ENCODE measurements at places on chromosomes 11 and 22.
A peak's percentile ranks its signal among the peaks of the same experiment; 100 is the strongest.

DNA sequence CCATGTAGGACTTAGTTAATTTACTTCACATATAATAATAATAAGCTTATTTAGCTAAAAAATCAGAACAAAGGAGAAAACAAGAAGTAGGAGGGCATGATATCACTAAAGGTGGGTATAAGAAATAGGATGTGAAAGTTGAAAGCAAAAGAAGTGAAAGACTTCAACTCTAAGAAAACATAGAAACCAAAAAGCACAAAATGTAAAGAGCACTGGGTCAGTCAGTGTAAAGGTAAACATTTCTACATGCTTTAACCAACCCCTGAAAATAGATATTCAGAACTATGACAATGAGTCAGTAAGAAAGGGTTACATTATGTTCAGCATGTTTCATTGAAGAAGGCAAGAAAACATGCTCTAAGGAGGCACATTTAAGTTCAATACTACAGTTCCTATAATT lies 298.8 kb downstream of the SWAP70 start:
- no peak for DNase-seq

- DNase-seq, result no peak
Observed at GRCh38 chr11:70860888-70861287, 391.5 kb downstream of the SHANK2 start.

GRCh38 chr22:46914916-46915894 lies 152.8 kb downstream of the TBC1D22A start:
- no peak for DNase-seq

DNA sequence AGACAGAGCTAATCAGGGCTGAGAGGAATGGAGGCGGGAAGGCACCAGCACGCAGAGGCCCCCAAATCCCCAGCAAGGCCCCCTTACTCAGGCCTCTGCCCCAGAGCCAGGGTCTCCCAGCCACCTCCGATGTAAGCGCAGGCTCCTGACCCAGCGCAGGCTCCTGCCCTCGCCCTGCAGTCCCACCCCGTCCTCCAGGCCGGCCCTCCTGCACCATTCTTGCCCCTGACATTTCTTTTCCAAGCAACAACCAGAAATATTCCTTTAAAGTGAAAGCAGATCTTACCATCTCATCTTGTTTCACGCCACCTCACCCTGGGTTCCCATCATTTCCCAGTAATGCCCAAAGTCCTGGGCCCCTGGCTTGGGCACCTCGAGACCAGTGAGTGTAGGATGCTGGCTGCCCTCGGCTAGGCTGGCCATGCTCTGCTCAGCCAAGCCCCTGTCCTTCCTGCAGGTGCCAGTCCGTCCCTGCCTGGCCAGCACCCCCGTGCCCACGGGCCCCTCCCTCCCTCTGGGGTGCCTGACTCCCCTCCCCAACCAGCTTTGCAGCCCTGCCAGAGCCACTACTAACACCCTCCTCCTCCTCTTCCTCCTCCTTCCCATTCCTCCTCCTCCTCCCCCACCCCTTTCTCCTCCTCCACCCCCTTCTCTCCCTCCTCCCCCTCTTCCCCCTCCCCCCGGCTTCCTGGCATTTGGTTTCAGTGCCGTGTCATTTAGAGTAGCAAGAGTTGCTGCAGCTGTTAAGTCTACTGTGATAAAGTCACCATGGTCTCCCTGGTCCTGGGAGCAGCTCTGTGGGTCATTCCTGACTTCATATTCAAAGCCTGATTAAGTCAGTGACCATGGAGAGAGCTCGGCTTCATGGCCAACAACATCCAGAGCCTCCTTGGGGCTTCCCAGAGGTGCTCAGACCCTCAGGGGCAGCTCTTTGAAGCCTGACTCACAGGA lies 78.7 kb downstream of the PIWIL3 start:
- no peak for DNase-seq

- no peak for DNase-seq
Observed at GRCh38 chr11:78400116-78400515, 17.5 kb downstream of the GAB2 start.

DNA sequence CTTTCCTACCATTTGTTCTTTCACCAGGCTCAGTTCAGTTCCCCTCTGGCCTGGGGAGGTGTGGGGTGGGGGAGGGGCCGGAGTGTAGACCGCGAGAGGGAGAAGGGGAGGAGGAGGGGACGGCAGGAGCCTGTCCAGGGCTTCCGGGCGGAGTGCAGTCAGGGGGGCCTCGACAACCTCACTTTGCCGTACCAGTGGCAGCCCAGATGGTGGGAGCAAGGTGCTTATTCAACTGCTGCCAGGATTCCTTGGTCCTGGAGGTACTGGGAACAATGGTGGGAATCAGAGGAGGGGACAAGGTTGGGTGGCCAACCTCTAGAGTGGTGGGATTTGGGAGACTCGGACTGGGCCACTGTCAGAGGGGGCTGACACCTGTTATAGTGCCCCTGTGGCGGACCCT lies 1.2 kb downstream of the BACE1 start:
- no peak for DNase-seq

DNA sequence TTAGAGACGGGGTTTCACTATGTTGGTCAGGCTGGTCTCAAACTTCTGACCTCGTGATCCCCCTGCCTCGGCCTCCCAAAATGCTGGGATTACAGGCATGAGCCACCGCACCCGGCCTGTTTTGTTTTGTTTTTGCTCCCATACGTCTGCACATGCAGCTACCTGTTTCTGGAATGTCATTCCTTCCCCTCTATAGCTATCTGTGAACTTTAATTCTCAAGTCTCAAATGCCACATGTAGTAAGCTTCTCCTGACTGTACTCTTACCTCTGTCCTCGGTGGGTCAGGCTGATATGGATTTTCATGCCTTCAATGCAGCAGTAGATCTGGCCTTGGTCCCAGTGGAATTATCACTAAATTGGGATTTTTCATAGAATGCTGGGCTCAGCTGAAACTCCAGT lies 12.4 kb upstream of the SWAP70 start:
- no peak for DNase-seq

GRCh38 chr11:83674102-83674896 lies 388.1 kb upstream of the CCDC90B start:
- DNase-seq, result no peak

- DNase-seq, result no peak
Observed at GRCh38 chr11:16239141-16240105, 116.9 kb downstream of the SOX6 start.

DNA sequence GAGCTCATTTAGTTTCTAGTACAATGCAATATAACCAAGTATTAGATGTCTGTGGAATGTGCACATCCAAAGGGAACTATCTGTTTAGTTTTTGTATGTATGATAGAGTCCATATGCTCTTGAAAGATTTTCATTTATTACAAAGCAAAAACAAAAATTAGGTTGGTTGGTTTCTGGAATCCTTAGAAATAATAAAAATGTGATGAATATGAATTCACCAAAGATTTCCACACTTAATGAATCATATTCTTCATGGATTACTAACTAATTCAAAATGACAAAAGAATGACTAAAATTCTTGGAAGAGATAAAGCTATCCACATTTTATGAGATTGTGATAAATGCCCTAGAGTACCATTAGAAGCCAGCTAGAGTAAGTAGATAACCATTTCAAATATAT lies 261.1 kb downstream of the SBF2 start:
- DNase-seq, result no peak

DNA sequence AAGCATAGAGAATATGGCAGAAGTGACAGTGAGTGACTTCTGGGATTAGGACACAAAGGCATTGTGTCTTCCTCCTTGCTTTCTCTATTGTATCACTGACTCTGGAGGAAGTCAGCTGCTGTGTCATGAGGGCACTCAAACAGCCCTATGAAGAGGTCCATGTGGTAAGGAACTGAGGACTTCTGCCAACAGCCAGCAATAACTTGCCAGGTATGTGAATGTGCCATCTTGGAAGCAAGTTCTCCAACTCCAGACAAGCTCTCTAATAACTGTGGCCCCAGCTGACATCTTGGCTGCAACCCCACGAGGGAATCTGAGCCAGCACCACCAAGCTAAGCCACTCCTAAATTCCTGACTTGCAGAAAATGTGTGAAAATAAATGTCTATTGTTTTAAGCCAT lies 83.6 kb upstream of the ZBED5 start:
- no peak for DNase-seq

DNA sequence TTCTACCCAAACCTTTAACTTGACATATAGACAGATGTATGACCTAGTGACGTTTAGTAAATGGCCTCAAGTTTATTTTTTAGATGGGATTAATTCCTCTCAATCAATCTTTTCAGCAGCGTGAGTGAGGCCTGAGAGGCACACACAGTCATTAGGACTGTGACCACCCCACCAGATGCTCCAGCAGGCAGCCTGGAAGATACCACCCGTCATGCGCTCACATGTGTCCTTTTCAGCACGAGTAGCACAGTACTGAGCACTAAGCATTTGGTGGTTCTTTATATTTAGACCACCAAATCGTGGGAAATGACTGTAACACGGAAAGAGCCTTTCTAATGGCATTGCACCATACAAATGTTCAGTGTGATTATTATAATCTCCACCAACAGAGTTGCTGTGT lies 354.6 kb upstream of the DDI1 start:
- no peak for DNase-seq

GRCh38 chr22:43385770-43386641 lies 25.8 kb upstream of the MPPED1 start:
- DNase-seq, result peak; percentile 63

DNA sequence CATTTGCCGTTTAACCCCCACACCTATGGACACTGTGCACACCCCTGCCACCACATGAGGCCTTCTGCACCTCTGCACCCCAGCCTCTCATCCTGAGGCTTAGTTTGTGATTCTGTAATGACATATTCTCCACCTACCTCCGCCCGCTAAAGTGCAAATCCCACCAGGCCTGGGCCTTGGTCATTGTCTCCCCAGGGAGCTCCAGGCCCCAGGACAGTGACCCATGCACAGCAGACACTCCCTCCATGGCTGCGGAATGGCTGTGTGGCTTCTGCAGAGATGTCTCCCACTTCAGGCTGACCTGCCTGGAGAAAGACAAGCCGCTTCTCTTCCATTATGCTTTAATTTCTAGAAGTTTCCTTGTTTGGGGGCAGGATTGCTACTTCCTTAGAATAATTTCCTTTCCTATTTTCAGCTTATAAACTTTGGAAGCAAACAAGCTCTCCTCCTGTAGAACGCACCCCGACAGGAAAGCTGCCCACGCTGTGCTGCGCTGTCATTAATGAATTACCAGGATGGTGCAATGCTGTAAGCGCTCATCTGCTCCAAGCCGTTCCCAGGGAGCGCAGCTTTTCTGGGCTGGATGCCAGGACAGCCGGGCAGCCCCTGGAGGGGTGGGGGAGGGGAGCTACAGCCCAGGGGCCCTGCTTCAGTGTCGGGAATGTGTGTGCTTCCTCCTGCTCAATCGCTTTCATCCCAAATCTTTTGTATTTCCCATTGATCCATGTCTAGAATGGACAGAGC lies 618.0 kb downstream of the BRD1 start:
- DNase-seq, result no peak

GRCh38 chr22:37566329-37566837 lies 6.1 kb downstream of the CDC42EP1 start:
- peak; percentile 25 for DNase-seq

- no peak for DNase-seq
Observed at GRCh38 chr11:89490981-89491690, at the start of gene NOX4. TSS of gene NOX4 (minus strand) at chr11:89491375. CDS start at chr11:89491246, 129 bp downstream.
